ENCODE measurements at places on chromosomes 7 and 10.
A peak's percentile ranks its signal among the peaks of the same experiment; 100 is the strongest.

DNA sequence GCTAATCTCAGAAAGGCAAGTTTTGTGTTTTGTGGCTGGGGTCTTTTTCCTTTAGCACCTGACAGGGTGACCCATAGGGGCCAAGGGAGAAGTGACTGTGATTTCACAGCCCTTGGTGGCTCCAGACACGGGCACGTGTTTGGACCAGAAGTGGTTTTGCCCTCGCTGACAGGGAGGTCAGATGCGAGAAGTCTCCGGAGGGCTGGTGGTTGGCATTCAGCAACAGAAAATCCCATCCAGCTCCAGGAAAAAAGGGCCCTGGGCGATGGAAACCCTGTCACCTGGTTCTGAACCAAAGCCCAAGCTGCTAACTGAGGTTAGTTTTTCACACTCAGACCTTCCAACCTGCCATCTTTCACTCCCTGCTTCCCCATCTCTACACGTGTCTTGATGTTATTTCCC lies 272.9 kb downstream of the TRIL start:
- DNase-seq: no peak

DNA sequence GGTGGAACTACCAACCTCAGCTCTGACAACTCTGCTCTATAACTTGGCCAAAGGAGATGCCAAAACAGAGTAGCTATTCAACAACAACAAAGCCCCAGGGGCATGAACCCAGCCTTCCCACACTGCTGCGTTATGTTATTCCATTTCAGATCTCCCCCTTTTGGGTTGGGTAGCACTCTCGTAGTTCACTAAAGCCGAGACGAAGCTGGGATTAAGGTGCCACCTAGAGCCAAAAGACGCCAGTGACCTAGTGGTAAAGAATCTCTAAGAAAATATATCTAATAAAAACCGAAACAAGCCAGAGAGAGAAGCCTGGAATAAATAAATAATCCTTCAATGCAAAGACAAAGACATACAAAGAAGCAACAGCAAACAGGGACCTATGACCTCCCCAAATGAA lies 217.3 kb downstream of the HERPUD2 start:
- no peak for DNase-seq

DNA sequence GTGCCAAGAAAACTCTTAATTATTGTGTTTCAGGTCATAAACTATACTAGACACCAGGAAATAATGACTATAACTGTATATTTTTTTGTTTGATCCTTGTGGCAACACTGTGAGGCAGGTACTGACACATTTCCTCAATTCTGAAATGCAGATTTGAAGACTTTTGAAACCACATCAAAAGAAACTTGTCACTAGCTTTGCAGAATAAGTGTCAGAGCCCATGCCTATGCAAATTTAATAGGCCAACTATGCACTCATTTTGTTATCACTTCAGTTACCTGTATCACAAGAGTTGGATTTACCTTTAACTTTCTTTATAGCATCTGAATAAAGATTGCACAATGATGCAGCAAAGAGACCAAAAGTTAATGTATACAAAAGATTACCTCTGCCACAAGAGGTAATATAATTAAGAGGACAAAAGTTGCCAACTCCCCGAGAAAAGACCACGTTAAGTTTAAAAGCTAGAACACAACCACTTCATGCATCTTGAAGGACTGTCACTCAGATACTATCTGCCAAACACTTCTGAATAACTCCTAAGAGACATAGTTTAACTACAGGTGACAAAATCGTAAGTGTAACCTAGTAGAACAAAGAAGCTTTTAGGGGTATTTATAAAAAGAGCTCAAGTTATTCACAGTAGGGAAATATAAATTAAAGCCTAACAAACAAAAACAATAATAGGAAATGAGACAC lies 80.5 kb downstream of the ELAPOR2 start:
- no peak for DNase-seq

DNA sequence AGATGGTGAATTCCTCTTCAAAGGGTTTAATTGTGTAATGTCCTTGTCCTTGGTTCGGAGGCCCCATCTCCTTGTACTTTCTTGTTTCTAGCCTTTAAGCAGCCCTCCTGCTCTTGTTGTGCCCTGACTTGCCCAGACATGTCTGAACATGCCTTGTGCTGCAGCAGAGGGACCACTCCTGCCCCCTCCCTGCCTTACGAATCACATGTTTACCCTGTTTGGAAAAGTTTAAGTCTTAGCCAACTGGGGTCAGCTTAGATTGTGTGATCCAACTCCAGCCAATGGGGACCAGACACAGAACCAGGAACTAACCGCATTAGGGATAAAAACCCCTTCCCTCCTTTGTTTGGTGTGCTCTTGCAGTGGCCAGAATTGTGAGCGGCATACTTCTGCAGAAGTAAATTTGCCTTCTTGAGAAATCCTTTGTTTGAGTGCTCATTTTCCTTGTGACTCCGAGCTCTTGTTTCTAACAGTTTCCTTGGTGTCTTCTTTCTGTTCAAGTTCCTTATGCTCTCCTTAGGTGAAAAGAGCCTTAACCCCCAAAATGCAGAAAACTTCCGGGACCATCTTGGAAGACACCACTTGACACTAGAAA lies 29.4 kb downstream of the CLRN3 start:
- DNase-seq: no peak

DNA sequence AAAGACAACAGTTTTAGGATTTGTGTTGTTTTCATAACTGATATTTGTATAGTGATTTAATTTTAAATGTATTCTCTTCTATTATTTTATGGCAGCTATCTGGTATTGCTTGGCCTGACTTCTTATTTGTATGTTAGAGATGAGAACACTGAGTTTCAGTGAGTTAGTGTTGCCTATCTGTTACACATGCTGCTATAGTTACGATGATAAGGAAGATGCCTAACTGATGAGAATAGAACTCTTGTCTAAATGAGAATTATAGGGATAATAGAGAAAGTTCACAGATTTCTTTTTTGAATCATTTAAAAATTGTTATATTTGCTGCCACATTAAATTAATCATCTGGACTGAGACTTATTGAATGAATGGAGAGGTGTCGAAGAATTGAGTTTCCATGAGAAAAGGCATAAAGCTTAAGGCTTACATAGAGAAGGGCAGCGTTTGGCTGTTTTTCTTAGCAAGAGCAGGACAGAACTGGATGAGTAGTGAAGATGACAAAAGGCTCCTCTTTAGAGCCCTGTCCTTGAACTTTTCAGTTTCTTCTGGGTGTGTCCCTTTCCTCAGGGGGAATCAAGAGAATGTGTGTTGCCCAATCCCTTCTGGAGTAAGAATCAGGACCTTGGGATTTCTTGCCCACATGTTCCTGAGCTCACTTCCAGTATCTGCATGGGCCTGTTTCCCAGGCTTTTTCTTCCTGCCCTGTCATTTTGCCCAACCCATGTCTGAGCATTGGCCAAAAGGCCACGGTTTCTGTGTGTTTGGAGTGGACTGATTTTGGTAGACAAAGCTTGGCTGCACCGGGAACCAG lies 195.6 kb upstream of the CSTF2T start:
- no peak for DNase-seq

DNA sequence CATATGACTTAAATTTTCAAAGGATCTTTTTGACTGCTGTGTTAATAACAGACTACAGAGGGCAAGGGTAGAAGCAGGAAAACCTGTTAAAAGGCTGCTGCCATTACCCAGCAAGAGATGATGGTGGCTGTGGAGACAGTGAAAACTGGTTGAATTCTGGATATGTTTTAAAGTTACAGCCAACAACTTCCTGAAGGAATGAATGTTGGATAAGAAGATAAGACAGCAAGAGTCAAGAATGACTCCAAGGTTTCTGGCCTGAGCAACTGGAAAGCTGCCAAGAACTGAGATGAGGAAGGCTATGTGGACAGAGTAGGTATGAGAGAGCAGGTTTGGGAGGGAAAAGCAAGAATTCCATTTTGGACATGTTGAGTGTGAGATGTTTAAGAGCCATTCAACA lies 19.1 kb downstream of the CNOT4 start:
- DNase-seq: peak; percentile 4

- DNase-seq: peak; percentile 1
These were observed 179.9 kb downstream of the PTPRN2 start for GRCh38 chr7:158407581-158408317.

GRCh38 chr10:128907155-128907941 lies 559.7 kb upstream of the MGMT start:
- no peak for DNase-seq

DNA sequence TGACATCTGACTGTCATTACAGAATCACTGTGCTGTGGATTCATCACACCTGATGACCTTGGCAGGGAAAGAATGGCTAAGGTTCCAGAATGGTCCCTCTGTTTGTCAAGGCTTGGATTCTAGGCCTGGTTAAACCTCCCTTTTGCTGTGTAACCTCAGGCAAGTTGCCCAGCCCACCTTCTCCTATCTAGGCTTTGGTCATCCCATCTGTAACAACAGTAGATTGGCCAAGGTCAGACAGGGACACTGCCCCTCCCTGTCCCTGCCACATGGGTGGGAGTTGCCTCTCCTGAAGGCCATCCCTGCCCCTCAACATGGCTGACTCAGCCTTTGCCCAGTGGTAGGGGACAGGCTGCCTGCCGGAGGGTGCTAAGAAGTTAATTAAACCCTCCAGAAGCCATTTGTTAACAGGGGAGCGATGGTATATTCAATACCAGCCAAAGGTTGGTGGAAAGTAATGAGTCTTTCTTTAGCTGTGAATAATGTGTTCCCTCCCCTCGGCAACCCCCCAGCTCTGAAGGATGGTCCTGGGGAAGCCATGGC lies 149.8 kb upstream of the PCBD1 start:
- DNase-seq: no peak

- DNase-seq: no peak
These were observed 39.8 kb downstream of the CDH23 start for GRCh38 chr10:71436268-71437125.

- DNase-seq: no peak
These were observed 5.5 kb upstream of the MDFIC start for GRCh38 chr7:114916261-114916892.

DNA sequence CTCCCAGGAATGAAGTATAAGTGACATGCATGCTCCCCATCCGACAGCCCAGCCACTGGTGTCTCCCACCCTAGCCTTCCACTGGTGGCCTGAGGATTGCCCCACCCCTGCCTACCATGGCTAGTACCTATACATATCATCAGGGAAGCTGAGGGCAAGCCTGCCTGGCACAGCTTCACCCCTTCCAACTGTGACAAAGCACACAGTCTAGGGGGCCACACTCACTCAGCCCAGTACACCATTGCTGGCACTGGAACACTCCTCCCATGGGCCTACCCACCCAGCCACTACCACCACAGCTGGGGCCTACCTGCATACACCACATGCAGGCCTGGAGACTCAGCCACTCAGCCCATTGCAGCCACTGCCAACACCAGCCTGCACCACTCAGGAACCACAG lies 393.1 kb upstream of the STEAP1 start:
- DNase-seq: no peak

DNA sequence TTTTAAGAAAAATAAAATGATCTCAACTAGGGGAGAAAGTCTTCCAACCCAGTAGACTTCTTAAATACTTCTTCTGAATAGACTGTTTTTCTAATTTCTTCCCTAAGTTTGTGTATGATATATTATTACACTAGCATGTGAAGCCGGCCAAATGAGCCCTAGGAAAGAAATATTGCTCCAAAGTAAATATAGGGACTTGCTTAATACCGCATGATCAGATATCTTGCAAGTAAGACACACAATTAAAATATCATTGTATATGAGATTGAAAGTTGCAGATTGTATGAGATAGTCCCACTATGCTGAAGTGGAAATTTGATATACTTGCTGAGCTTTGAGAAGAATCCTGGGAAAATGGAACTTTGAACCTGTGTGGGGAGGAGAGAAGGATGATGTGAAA lies 225.7 kb downstream of the BAMBI start:
- no peak for DNase-seq

DNA sequence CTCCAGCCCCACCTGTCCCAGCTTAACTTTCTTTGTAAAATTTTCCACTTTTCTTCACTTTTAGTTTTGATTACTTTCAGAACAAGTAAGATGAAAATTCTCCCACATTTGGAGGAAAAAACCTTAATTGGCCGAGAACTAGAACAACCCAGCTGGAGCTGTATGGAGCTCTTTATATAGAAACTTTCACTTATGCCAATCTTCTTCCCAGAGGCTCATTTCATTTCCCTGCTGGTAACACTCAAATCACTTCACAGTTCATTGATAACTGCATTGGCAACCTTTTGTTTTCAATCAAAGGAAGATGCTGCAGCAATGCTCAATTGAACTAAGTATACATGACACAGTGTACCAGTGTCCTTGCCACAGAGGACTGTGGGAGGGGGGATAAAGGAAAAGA lies 176.2 kb upstream of the NOBOX start:
- no peak for DNase-seq

DNA sequence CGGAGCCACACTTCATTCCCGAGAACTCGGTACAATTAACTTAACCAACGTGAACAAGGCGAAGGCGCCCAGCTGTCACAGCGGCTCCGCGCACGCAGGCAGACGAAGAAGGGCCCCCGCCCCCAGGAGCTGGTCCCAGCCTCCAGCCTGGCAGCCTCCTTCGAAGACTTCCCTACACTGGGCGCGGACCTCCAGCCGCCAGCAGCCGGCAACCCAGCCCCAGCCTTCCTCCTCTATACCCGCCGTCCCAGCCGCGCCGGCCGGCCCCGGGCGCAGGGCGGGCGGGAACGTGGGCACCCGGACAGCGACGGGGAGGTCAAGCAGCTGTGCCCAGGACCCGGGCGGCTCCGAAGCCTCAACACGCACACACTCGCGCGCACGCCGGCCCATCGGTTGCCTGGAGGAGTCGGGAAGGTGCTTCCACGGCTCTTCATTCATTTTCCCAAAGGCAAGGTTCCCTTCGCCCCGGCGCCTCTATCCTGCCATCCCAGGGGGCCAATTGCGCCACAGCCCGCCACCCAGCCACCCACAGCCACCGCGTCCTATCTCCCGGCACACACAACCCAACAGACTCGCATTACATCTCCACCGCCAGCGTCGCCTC lies 1.6 kb downstream of the CHST15 start:
- no peak for DNase-seq

DNA sequence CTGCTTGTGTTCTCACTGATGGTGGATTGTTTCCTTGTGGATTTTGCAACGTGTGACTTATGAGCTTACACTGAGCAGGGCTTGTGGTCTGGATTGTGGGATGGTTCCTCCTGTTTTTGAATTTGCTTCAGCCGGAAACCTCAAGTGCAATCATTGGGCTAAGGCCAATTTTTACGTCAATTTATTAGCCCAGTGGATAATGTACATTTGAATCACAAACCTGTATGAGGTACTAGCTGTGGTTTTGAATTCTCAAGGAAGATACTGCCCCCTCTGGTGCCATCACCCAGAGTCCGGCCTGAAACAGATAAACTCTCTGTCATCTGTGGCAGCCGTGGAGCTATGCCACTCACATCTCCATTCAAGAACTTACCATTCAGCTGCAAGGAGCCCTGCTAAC lies 7.3 kb upstream of the ZNF777 start:
- no peak for DNase-seq

DNA sequence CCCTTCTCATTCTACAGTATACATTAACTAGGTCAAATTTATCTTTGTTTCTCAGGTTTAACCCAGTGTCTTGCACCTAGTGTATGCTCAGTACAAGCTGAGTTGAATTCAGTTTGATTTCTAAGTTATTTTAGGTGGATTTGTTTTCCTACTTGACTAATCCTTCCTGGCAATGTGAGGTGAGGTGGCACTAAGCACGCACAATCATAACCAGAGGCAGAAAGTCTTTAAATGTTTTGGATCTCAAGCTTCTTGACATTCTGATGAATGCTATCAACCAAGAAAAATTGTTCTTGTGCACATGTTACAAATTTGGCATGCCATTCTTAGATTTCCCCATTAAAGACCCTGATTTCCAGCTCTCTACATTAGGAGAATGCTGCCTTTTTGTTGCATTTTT lies 3.2 kb downstream of the BZW2 start:
- no peak for DNase-seq
